Right renal pelvis (tissue), 4 donors: ENCODE measurements at places on chromosomes 7 and 10.

DNA sequence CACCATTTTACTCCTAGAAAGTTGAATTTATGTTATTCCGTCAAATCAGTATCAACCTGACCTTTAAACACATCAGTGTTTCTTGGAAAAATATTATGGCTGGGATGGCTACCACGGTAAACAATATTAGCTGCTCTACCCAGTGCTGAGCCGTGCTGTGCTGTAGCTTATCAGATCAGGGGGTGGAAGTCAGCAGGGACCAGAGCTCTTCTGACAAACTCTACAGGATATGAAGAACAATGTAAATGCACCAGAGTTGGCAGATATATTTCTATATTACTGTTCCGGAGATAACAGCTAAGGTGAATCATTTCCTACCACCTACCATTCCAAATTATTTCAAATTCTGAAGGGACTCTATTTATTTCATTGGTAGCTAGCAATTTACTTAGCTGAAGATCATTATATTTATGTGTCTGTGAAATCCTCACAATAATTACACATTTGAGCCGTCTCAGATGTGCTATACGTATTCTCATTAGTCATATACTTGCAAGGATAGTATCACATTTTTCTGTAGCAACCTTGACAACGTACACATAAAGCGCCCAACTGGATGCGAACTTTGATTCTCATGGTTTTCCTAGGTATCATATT, 76.5 kb downstream of the TEX36 start:
- DNase-seq: no peak

DNA sequence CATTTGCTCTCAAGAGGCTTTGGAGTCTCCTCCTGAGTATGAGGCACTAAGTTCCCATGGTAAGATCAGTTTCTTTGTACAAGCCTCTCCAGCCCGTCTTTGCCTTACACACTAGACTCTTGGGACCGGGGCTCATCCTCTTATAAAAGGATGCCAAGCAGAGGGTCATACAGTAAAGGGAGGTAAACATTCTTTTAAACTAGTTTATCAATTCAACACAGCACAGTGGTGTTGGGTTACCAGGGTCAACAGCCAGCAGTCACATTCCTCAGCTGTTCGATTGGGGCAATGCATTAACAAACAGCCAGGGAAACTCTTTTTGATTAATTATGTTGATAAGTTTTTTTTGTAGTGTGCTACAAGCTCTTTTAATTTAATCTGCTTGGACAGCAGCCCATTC, 37.8 kb downstream of the HHEX start:
- DNase-seq: no peak

GRCh38 chr7:30285067-30285535, 704 bp downstream of the ZNRF2 start:
- no peak for DNase-seq

DNA sequence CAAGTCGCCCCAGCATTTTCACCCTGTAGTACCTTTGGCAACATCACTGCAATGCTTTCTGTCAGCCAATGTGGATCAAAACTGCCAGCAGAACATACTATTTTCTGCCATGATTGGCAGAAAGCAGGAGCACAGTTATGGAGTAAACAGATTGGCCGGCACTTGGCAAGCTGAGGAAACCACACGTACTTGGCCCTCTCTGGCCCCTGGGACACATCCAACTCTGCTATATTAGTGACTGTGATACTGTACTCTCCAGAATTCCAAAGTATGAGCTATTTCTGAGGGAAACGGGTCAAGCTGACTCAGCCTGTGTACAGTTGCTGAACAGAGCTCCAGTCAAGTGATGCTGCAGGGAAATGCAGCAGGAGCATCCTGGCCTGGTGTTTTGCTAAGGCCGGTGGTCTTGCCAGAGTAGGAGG, 39.8 kb upstream of the LANCL2 start:
- no peak for DNase-seq

GRCh38 chr7:157470017-157470322, 133.2 kb downstream of the DNAJB6 start:
- no peak for DNase-seq

DNA sequence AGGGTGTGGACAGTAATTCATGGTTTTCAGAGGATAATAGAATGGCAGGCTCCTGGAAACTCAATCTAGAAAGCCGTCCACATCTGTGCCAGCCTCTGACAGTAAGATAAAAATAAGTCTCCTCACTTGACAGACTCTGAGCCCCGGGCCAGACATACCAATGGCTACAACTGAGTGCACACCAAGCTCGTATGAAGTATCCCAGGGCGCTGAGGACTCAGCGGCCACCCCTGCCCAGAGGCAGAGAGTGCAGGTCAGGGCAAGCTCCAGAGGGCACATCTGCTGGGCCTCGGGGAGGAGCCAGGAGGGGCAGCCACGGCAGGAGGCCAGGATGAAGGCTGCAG, 262.8 kb upstream of the TCERG1L start:
- DNase-seq: no peak

- no peak for DNase-seq
These were observed 38.8 kb upstream of the SHH start for GRCh38 chr7:155850766-155851678.

DNA sequence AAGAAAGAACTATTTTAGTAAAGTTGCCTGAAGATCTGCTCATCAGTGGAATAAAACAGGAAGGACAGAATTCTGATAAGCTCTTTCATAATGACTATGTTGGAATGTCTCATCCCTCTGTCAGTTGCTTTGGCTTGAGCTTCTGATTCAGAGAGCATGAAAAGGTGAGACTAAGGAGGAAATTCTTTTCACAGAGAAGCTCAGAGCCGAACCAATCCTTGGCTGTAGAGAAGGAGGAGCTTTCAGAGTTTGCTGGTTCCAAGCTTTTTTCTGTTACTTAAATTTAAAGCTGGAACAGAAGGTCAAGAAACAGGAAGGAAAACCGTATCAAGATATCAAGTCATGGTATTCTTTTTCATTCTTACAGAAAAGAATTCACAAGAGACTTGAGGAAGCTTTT, 24.0 kb downstream of the GSTO2 start:
- DNase-seq: no peak

GRCh38 chr10:80079312-80079719, 851 bp downstream of the TMEM254 start:
- DNase-seq: no peak

GRCh38 chr7:132244903-132245480, 331.3 kb downstream of the PLXNA4 start:
- DNase-seq: no peak
